ENCODE measurements at places on chromosomes 7 and 10.
A peak's percentile ranks its signal among the peaks of the same experiment; 100 is the strongest.

- no peak for DNase-seq
Observed at GRCh38 chr7:140440593-140440992, 36.7 kb downstream of the RAB19 start.

DNA sequence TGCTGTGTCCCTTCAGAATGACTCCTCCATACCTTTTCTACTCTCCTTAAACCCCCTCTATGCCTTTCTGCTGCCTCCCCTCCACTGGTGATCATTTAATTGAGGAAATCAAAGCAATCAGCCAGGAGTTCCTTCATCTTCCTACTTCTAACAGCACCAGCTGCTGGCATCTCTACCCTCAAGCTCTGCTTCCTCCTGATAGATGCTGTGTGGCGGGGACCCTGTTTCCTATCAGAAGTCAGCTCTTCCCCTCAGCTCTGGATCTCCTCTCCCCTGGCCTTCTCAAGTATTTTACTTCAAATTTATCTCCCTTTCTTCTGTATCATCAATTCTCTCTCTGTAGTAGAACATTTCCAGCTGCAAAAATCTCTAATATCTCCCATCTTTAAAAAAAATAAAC lies 183.7 kb downstream of the ELMO1 start:
- DNase-seq: no peak

GRCh38 chr7:26535483-26536007 lies 243.9 kb downstream of the SNX10 start:
- no peak for DNase-seq

- DNase-seq: no peak
Observed at GRCh38 chr10:52949899-52950298, 177.3 kb upstream of the MBL2 start.

DNA sequence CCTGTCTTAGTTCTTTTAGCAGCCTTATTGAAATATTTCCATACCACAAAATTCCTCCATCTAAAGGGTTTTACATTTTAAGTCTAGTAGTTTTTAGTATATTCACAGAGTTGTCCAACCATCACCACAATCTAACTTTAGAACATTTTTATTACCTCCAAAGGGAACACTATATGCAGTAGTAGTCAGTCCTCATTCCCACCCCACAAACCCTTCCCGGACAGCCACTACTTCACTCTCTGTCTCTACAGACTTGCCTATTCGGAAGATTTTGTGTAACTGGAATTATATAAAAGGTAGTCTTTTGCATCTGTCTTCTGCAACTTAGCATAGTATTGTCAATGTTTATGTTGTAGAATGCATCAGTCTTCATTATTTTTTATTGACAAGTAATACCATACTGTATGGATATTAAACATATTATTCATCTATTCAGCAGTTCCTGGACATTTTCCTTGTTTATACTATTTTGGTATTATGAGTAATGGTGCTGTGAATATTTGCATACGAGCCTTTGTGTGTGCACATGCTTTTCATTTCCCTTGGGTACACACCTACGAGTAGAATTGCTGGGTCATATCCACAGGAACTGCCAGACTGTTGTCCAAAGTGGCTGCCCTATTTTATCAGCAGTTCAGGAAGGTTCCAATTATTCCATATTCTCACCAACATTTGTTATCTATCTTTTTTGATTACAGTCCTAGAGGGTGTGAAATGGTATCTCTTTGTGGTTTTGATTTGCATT lies 60.9 kb upstream of the LANCL2 start:
- DNase-seq: no peak

DNA sequence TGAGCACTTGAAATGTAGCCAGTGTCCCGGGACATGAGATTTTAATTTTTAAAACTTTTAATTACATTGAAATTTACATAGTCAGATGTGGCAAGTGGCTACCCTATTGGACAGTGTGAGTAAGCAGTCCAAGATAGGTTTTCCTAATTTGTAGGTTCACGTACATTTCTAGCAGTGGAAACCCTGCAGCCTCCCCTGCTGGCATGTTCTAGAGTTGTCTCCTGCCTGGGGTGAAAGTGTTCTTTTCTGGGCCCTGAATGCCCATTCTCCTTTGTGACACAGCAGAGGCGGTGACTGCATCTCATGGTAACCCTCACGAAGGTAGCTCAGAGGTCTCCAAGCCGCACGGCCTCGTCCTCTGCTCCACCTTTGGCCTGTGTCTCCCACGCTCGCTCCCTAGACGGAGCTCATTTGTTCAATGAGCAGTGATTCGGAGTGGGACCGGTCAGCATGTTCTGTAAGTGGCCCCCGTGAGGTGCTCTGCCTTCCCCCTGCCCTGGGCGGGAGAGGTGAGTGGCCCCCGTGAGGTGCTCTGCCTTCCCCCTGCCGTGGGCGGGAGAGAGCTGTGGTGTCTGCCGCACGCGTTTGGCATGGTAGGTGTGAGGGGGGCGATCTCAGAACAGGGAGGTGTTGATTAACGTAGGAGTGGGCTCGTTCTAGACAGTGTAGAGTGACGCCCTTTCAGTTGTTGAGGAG lies 18.0 kb downstream of the WDR37 start:
- DNase-seq: no peak

DNA sequence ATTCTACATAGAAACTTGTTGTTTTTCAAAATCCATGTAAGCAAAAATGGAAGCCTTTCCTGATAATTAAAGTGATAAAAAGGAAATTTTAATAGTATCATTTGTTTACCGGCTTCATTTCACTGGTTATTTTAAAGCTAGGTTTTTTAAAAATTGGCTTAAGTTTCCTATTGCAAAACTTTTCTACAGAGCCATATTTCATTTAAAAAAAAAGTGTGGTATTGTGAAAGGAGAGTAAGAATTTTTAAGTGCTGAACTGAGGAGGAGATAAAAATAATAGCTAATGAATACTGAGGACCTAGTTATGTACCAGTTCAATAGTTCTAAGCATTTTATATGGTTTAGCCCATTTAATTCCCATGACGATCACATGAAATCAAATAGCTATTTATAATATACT lies 172.2 kb upstream of the COL1A2 start:
- DNase-seq: no peak

- DNase-seq: no peak
Observed at GRCh38 chr10:10609379-10609955, 408.2 kb upstream of the CELF2 start.

GRCh38 chr10:59588791-59589190 lies 120.9 kb downstream of the SLC16A9 start:
- no peak for DNase-seq

DNA sequence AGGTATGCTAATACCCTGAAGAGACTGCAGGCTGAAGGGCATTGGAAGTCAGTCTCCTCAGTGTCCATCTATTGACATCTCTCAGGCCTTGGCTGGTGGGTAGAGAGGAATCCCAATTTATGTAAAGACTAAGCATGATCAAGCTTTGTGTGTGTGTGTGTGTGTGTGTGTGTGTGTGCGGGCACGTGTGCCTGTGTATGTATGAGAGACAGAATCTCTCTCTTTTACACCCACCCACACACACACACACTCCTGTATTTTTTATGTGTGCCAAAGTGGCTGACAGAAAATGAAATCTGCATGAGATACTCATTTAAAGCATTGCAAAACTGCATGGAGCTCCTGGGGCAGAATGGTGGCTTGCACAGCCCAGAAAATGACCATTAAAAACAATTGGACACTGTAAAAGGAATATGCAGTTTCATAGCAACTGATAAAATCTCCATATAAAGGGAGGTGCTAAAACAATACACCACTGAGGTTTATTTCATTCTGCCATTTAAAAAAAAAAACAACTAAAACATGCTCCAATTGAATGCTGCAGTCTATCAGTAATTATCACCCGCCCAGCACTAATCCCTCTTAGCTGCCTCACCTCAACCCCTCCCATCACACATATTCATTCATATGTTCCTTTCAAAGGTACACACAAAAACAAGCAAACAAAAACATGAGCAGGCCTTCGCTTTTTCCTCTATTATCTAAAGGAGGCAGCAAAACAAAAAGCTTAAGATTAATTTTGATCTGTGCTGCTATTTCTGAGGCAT lies 385.0 kb downstream of the KCNMA1 start:
- DNase-seq: no peak

DNA sequence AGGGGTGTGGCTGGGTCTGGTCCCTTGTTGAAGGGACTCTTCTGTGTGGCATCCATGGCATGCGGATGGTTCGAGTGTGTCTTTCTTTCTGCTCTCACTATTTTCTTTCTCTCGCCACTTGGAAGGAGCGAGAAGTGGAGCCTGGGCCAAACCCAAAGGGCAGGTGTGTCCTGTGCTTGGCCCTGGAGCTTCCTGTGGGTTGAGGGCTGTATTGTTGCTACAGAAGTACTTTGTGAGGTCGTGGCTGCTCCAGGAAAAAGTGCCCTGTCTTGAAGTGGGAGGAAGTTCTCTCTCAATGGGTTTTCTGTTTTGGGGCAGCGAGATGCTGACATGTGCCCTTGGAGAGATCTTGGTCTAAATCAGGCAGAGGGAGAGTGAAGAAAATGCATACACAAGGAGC lies 72.0 kb downstream of the DOCK1 start:
- DNase-seq: no peak

- DNase-seq: no peak
Observed at GRCh38 chr10:35934642-35934995, 292.5 kb upstream of the FZD8 start.

GRCh38 chr10:22372917-22373316 lies 27.6 kb downstream of the SPAG6 start:
- no peak for DNase-seq

DNA sequence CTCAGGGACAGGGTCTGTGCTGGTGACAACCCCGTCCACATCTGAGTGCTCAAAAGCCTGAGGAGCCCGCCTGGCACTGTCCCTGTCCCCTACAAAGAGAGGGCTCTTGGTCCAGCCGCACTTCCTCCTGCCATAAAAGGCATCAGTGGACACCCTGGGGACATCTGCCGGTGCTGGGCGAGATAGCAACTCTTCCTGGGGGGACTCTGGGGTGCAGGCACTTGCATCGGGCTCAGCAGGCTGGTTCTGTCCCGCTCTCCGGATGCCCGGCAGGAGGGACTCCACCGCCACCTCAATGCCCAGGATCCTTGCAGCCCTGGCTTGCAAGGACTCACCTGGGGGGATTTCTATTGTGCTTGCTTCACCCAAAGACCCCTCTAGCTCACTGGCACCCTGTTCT lies 32.8 kb downstream of the JCAD start:
- no peak for DNase-seq

DNA sequence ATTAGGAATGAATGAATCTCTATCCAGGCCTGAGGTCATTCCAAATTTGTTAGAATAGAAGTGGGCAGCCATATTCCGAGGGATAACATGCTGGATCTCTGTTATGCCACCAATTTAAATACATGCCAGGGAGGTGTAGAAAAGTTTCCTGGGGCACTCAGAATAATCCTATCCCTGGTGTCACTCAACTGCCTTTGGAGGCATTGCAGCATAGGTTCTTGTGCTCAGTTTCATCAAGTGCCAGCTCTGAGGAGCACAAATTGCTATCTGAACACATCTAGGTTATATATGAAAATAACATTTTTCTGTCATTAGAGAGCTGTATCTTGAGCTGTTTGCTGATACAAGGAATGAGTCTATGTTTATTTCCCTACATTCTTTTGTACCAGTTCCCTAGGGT lies 197.3 kb downstream of the CSTF2T start:
- DNase-seq: no peak

- no peak for DNase-seq
Observed at GRCh38 chr10:100980711-100981110, 6.6 kb downstream of the MRPL43 start.

GRCh38 chr10:109475711-109476421 lies 447.4 kb downstream of the XPNPEP1 start:
- DNase-seq: no peak

- DNase-seq: no peak
Observed at GRCh38 chr7:84482476-84482875, 287.9 kb upstream of the SEMA3A start.

DNA sequence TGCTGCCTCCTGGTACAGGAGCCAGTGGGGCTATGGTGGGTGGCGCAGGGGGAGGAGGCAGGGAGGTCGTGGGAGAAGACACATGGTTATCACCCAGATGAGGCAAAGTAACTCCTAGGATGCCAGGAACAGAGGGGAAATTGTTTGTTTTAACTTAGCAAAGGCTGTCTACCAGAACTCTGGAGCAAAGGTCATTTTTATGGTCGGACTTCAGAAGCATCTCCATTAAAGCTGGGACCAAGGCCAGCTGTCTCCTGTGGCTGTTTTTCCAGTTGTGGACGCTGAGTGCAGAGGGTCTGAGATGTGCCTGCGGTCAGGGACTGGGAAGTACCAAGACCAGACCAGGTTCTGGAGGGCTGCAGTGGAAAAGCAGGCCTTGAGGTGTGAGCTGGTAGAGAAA lies 525.9 kb upstream of the FOXK1 start:
- DNase-seq: no peak

GRCh38 chr7:55187701-55188491 lies 169.1 kb downstream of the EGFR start:
- DNase-seq: no peak

GRCh38 chr10:33321516-33321915 lies 13.0 kb downstream of the NRP1 start:
- no peak for DNase-seq

GRCh38 chr7:128693373-128694015 lies 21.4 kb downstream of the GARIN1A start:
- DNase-seq: no peak

DNA sequence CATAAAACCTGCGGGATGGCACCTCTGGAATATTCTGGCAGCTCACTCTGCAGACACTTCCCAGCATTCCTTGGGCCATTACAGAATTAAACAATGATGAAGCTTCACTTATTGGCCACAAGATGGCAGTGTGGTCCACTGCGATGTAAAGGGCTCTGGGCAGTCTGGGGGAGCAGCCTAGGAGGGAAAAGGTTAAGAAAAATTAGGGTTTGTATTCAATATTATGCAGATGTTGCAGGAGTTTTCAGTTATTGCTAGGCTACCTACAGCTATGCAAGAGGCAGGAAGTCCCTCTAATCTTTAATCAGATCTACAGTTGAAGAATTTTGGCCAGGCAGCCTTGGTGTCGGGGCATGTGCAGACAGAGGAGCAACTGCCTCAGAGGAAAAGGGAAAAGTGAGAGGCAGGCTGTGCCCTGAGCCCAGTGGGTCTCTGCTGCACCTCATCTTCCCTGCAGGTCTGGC lies 233.2 kb upstream of the PRSS1 start:
- DNase-seq: peak; percentile 68

DNA sequence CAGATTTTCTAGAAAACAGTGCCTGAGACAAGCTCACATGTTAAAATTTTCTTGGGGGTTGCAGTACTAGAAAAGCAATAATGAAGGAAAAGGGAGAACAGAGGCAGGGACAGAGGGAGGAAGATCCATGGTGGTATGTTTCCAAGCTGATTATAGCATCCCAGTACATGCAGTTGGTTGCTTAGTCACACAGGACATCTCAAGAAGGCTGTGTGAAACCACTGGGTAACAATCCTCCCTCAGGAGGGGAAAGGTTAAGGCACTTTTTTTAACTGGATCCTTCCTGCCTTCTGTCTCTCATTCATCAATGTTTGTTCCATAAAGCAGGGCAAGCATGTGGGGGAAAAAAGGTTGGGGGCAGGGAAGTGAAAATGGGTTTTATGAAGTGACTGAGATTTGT lies 6.1 kb upstream of the IMMP2L start:
- no peak for DNase-seq

- DNase-seq: no peak
Observed at GRCh38 chr7:38842746-38843145, 66.2 kb downstream of the VPS41 start.

Data from hematopoietic multipotent progenitor cell treated with erythropoietin and hydrocortisone succinate and interleukin-3 and kit ligand, for 17 days (in vitro differentiated cells).